ENCODE measurements at places on chromosomes 6 and 20.

GRCh38 chr6:22141241-22141745 is 155.5 kb downstream of the PRL start:
- DNase-seq, result no peak

DNA sequence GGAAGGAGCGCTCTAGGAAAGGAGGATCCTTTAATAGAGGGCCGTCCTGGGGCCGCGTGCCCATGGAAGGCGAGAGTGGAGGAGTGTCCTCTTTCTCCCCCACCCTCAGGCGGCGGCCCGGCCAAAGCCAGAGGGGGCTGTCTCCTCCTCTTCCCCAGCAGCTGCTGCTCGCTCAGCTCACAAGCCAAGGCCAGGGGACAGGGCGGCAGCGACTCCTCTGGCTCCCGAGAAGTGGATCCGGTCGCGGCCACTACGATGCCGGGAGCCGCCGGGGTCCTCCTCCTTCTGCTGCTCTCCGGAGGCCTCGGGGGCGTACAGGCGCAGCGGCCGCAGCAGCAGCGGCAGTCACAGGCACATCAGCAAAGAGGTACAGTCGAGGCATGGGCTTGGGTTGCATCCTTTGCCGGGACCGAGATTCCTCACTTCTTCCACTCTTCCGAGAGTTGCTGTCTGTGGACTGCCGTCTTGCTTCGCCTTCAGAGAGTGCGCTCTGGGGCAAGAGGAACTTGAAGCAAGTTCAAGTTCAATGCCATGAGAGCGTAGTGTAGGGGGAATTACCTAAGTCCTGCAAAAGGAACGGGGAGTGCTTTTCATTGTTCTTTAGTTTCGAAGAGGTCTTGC is at the start of gene LAMA2:
TSS of gene LAMA2 (plus strand) at position 148 of the 621 bp plus-strand sequence. CDS start at position 256, 108 bp downstream.
- DNase-seq, result peak; percentile 15

- DNase-seq, result no peak
Measured at GRCh38 chr20:40019510-40019909, 669.5 kb downstream of the MAFB start.

DNA sequence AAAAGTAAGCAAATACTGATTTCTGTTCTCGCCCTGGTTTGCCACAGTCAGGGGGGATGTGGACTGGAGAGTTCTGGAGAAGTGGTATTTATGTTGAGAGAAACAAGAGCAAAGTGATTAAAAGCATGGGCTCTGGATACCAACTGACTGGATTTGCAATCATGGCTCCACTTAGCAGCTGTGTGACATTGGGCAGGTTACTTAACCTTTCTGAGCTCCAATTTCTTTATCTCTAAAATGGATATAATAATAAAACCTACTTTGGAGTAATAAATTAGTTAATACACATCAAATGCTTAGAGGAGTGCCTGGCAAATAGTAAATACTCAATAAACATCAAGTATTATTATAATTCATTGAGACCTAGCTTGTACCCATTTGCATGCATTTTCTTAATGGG is 111.7 kb downstream of the CLIC5 start:
- no peak for DNase-seq

DNA sequence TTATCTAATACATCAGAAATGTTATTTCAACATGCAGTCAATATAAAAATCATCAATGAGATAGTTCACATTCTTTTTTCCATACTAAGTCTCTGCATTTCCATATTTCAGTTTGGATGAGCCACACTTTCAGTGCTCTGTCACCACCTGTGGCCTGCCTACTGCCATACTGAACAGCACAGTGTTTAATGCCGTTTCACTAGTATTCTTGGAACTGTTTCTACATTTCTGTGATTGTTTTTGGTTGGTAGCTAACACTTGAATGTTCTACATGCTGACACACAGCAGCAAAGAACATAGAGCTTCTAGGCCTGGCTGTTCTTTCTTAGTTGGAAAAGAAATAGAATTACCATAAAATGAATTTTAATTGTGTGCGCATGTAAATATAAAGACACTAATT is 61.4 kb upstream of the KIF25 start:
- no peak for DNase-seq

DNA sequence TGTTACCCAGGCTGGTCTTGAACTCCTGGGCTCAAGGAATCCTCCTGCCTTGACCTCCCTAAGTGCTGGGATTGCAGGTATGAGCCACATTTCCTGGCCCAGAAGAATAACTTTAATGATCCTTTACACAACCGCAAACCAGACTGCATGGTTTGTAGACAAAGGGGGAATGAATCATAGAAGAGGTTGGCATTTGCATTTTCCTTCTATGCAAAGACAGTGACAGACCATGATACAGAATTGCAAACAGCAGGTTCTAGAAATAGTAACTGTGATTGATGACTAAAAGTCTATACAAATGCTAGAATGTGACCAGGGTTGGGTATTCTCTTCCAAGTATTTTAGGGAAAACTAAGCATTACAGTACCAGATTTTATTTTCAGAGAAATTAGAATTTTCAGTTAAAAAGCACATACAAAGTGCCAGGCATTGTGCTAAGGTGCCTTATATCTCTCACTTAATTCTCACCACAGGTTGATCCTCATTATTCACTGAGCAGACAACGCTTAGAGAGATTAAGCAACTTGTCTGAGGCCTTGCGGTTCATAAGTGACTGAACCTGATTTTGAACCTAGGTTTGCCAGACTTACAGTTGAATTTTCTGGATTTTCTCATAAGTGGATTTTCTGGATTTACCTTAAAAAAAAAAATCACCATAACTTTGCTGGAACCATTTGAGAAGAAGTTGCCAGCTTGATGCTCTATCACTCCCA is 146.6 kb downstream of the ZFAND3 start:
- no peak for DNase-seq

DNA sequence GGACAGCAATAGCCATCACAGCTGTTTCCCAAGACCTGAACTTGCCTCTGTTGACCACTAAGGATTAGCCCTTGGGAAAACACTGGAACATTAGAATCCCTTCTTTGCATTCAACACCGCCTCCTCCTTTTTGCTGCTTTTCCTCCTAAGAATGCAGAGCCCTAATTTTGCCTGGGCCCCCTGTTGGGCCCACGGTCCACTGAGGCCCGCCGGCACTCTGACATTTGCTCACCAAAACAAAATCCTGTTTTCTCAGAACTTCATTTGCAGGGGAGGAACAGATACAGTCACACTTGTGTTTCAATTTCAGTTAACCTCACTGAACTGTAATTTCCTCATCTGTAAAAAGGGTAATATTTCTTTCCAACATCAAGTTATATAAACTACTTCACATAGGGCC is 116.0 kb upstream of the JARID2 start:
- no peak for DNase-seq

GRCh38 chr6:157599191-157599590 is 218.2 kb downstream of the ZDHHC14 start:
- DNase-seq, result no peak

- DNase-seq, result peak; percentile 94
Measured at GRCh38 chr20:10131732-10132345, 86.8 kb upstream of the SNAP25 start.

GRCh38 chr6:74284284-74284683 is 588.3 kb downstream of the CD109 start:
- DNase-seq, result no peak

DNA sequence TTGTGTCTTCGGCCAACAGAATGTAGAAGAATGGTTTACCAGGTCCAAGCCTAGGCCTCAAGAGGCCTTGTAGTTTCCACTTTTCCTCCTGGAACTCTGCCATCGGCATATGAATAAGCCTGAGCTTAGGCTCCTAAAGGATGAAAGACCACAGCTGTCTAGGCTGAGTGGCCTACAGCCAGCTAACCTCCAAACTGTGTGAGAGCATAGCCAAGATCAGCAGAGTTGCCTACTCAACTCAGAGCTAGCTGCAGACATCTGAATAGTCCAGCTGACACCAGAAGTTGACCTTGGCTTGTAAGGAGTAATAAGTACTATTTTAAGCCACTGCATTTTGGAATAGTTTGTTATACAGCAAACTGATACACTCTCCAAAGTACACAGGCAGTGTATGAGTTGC is 52.6 kb upstream of the SMIM29 start:
- DNase-seq, result no peak

DNA sequence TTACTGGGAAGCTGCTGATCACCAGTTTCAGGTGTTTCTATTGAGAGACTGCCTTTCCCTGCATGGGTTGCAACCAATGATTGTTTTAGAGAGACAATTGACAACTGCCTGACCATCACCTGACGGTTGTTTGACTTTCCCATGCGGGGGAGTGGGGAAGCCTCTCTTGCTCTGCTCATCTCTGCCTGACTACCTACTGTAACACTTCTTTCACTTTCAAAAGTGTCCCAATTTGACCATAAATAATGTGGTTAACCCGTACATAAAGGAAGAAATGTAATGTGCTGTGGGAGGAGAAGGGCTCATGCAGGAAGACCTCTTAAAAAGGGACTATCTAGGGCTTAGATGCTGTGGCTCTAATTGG is 122.1 kb upstream of the PHACTR1 start:
- DNase-seq, result no peak

GRCh38 chr6:35275744-35276260 is 16.3 kb downstream of the ZNF76 start:
- no peak for DNase-seq

- no peak for DNase-seq
Measured at GRCh38 chr6:37072526-37072925, 67.1 kb downstream of the FGD2 start.

GRCh38 chr20:16438100-16438499 is 135.1 kb downstream of the KIF16B start:
- DNase-seq, result no peak

DNA sequence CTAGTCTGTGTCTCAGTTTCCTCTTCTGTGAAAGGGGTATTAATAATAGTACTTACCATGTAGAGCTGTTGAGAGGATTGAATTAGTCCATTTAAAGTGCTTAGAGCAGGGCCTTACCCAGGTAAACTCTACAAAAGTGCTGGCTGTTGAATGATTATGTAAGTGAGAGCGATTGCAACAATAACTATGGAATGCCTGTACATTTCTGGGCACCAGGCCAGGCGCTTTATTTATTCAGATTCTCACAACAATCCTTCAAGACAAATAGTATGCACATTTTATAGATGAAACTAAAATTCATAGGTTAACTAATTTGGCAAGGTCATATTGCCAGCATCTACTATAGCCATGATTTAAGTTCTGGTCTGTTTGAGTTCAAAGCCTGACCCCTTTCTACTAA is 78.3 kb upstream of the MMS22L start:
- no peak for DNase-seq

DNA sequence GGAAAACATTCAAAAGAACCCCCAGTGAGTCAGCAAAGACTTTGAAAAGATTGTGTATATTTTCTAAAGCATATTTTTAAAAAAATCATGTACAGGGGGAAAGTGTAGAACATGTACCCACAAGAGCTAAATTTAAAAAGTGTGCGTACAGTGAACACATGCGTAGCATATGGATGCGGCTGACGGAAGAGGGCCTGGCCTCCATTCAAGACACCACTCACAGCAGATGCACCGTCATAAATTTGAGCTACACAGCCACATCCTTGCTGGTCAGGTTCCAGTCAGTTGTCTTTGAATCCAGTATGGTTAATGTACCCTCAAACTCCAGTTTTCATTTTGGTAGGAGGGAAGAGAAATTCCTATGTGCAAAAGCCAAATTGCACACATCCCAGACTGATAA is 54.3 kb upstream of the SPACA1 start:
- DNase-seq, result peak; percentile 5

GRCh38 chr6:6545616-6546317 is 42.8 kb upstream of the LY86 start:
- DNase-seq, result no peak

DNA sequence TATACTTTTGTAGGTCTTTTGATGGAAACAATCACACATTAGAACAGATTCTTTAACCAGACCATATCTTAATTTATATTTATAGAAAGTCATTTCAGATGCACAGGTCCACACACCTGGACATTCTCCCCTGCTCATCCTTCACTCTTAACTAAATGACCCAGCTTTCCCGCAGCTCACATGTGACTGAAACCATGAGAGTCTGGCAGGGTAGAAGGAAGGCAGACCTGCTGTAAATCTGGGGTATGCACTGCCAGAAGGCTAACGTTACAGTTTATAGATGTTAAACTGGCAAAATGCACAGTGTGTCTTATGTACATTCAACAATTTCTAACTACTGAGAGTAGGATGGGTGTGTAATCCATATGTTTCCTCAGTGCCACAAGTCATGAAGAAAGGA is 359.5 kb upstream of the SPTLC3 start:
- no peak for DNase-seq

GRCh38 chr6:53041356-53041755 is 23.8 kb upstream of the FBXO9 start:
- no peak for DNase-seq

- DNase-seq, result no peak
Measured at GRCh38 chr6:13272131-13273046, 55.9 kb downstream of the TBC1D7 start.

- DNase-seq, result no peak
Measured at GRCh38 chr6:144292372-144292771, 7.2 kb downstream of the UTRN start.

DNA sequence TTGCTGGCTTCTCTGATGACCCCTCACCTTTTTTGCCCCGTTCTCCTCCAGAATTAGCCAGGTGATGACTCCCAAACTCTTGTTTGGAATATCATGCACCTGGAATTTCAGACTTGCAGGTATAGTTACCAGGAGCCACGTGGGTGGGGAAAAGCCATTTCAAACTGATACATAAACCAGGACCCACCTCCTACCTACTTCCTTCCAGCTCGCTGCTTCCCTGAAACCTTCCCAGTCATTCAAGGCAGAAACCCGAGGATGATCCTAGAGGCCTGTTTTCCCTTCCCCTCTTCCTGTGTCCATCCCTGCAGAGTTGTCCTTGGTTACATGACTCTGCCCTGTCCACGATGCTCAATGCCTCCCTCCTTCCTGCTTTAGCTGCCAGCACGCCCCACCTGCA is 101.9 kb downstream of the MTHFD1L start:
- DNase-seq, result peak; percentile 16

- DNase-seq, result no peak
Measured at GRCh38 chr6:112183271-112183671, 71.1 kb downstream of the LAMA4 start.

- peak; percentile 88 for DNase-seq
Measured at GRCh38 chr20:43766385-43766784, 39.6 kb upstream of the GTSF1L start.

DNA sequence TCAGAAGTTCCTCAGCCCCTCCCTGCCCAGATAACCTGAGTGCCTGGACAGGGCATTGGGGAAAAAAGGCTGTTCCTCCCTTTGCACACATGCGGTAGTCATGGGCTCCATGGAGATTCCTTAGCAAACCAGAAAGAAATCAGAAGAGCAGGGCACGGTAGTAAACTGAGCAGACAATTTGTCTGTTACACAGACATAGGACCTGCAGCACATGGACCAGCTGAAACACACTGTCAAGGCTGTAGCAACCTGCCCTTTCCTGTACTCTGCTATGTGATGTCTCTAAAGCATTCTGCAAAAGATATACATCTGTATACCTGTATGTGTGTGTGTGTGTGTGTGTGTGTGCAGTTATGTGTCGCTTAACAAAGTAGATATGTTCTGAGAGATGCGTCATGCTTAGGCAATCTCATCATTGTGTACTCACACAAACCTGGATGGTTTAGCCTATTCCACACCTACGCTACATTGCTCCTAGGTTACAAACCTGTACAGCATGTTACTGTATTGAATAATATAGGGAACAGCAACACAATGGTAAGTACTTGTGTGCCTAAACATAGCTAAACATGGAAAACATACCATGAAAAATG is 44.4 kb upstream of the BMP5 start:
- DNase-seq, result no peak

All from cerebellum (tissue), 4 donors.